ENCODE measurements at places on chromosomes 5 and 9. TPM values are rescaled to one million over a fixed set of nuclear protein-coding genes. Genes with fewer than 3 reads are reported as not detected.

DNA sequence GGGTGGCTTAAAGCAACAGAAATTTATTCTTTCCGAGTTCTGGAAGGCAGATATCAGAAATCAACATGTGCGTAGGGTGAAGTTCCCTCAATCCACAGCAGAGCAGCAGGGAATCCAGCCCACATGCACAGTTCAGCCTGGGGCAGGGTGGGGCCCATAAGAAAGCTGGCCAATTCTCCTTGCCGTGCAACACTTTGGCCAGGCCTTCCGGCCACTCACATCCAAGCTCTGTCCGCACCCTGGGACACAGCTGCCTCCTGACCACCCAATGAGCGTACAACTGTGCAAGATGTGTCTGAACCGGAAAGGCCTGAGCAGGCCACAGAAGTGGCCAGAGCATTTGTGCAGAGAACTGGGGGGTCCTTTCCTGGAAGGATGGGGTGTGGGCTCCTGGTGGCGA lies 274.9 kb downstream of the GADD45G start:
- DNase-seq, result no peak

DNA sequence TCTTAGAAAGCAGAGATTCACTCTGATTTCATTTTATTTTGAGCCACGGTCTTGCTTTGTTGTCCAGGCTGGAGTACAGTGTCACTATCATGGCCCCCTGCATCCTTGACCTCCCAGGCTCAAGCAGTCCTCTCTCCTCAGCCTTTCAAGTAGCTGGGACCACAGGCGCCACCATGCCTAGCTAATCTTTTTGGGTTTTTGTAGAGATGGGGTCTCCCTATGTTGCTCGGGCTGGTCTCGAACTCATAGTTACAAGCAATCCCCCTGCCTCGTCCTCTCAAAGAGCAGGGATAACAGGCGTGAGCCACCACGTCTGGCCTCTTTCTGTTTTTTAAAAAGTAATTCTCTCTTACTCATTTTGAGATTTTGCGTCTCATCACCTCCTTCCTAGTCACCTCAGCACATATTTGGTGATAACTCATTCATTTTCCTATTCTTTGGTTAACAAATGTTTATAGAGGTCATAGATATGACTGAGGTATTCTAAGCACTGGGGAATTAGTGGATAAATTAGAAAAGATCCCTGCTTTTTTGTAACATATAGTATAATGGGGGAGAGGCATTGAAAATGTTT lies 10.8 kb upstream of the DCP2 start:
- DNase-seq, result no peak

DNA sequence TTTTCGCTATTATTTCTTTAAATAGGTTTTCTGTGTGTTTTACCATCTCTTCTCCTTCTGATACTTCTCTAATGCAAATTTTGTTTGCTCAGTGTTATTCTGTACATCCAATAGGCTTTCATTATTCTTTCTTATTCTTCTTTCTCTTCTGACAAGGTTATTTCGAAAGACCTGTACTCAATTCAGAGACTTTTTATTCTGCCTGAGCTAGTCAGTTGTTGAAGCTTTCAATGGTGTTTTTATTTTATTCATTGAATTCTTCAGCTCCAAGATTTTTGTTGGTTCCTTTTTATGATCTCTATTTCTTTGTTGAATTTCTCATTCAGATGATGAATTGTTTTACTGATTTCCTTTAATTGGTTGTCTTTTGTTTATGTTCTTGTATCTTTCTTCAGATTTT lies 706.2 kb downstream of the NR2F1-AS1 start:
- DNase-seq, result no peak

DNA sequence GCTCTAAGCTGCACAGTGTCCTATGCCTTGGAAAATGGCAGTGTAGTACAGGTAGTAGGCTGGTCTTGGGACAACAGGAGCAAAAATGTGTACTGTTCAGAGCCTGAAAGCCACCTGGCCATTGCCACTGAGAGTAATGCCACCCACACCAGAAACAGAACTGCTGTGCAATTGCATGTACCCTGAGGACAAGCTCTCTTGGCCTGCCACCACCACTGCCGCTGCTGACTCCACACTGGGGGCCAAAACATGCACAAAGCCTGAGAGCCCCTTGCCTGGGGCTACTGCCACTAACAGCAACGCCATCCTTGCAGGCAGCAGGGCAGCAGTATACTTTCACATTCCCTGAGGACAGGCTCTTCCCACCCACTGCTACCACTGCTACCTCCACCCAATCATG lies 251.9 kb upstream of the CDH12 start:
- no peak for DNase-seq

GOLM1 gene
- total RNA-seq, result 0.20 TPM

DNA sequence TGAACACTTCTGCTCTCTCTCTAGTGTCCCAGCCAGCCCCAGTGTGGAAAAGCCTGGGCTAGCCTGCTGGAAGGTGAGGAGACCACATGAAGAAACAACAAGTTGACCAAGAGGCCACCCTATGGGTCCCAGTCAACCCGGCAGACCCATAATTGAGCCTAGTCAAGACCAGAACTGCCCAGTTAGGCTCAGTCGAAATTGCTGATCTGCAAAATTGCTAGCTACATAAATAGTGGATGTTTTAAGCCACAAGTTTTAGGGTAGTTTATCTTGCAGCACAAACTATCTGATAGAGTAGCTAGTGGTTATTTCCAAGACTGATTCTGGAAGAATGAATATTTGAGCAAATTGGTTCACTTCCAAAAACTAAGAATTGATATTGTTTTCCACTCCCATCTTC lies 82.3 kb upstream of the CCDC112 start:
- DNase-seq, result no peak

DNA sequence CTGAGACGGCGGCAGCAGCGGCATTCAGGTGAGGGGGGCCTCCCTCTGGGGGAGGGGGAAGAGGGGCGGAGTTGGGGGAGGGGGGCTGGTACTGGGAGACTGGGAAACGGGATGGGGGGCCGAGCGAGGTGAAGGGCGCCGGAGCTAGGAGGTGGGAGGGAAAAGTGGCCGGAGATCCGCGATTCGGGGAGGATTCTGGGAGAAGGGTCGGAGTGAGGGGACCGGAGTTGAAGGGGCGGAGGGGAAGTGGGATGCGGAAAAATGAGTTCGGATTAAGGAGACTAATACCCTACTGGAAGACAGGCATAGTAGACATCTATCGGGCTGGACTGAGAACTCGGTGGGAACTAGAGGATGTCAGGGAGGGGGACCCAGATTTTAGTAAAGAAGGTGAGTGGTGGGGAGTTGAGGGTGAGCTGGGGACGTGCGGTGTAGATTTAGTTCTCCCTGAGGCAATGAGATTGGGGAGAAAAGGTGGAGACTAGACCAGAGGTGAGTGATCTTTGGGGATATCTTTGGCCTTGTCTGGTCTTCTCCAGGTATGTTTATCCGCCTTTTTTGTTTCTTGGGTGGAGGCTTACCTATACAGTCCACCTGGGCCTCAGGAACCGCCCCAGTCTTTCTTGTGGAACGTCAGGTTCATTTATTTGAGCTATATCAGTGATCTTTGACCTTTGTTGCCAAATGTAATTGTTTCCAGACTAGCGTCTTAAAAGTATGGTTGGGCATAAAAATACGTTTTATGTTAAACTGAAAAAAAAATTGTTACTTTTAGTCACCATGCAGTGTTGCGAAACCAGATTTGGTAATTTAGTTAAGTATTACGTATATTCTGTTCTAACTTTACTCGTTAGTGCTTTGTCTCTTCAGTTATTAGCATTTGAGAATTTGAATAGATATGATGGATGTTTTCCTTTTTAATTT lies 632 bp downstream of the UBAP1 start:
- DNase-seq, result no peak

DNA sequence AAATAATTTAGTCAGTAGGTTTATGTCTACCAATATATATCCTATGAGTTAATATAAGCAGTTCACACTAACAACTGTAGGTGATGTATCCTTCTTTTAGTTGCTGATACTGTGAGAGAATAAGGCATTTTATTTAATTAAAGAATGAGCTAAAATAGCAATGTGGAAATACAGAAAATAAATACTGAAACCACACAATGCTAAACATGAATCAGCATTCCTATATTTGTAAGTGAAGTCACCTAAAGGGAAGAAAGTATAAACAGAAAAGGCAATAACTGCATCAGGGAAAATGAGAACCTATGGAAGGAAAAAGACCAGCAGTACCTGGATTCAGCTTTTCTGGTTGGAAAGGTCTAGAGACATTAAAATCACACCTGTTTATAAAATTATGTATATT lies 336.0 kb downstream of the PDE4D start:
- DNase-seq, result no peak

DNA sequence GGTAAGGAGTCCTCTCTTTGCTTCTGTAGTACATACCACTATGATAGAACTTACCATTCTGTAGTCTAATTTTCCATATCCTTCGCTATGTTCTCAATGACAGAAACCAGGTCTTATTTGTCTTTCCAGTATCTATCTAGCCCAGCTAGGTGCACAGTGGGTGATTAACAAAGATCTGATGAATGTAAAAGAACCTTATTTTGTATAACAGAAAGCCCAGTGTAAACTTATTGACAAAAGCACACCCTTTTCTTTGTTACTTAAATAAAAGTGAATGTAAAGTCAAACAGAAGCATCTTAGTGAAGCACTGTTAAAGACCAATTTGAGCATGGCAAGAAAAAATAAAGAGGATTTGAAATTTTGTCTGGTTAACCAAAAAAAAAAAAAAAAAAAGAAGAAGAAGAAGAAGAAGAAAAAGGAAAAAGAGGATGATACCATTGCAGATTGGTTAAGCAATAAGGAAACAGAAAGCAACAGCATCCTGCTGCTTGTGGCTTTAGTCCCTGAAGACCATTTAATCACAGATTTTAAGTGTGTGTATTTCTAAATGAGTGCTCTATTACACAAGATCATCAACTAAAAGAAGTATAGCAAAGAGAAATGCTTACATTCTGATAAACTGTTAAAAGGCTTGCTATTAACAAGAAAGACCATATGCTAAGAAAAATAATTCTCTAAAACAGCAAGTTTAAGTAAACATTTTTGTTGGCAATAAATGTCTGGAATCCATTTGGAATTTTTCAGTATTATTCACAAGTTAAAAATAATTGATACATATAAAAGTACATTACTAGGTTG lies 21.2 kb downstream of the MEGF9 start:
- no peak for DNase-seq

GRCh38 chr9:20996809-20997208 lies 34.6 kb downstream of the HACD4 start:
- DNase-seq, result no peak

SAXO1 gene
- total RNA-seq, result not detected

ACER2 gene
- total RNA-seq, result 3.4 TPM

DNA sequence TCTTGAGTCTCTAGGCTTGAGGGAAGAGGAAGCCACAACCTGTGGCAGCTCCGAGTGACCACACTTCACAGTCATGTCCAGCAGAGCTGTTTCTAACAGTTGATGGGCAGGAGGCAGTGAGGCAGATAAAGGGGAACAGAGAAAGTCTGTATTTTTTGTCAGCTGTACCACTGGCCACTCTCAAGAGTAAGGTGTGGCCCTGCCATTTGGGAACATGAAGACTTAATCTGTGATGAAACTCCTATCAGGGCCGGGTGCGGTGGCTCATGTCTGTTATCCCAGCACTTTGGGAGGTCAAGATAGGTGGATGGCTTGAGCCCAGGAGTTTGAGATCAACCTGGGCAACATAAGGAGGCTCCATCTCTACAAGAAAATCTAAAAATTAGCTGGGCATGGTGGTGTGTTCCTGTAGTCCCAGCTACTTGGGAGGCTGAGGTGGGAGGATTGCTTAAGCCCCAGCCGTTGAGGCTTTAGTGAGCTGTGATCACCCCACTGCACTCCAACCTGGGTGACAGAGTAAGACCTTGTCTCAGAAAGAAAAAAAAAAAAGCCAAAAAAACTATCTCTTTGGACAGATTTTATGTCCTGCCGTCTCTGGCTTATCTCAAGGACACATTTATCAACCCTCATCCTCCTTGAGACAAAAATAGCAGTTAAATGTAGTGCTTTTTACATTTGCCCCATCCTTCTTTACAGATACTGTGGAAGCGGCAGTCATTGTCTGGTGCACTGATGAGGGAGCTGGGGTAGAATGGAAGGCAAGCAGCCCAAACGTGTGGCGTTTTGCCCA lies 11.9 kb upstream of the COL15A1 start:
- no peak for DNase-seq

GRCh38 chr5:137583129-137583528 lies 84.0 kb upstream of the SPOCK1 start:
- DNase-seq, result no peak

DNA sequence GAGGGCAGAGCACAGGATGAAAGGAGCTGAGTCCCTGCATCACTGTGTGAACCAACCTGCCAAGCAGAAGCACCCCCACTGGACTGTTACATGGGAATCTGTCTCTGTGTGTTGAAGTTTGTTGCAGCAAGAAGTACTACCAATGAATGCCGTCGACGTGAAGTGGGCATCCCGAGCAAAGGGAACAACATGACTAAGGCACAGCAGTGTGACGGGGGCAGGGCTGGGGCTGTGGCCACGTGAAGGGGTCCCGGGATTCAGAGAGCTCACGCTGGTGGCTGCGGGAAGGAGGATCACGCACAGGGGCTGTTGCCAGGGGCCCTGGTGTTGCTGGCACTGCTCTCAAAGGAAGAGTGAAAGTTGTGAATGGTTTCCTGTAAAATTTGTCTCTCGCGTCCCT lies 27.5 kb upstream of the GABBR2 start:
- DNase-seq, result no peak

- DNase-seq, result no peak
These were observed 842 bp upstream of the ANGPTL2 start for GRCh38 chr9:127123064-127123890.

- no peak for DNase-seq
These were observed 14.0 kb upstream of the TCF7 start for GRCh38 chr5:134100283-134101091.

DNA sequence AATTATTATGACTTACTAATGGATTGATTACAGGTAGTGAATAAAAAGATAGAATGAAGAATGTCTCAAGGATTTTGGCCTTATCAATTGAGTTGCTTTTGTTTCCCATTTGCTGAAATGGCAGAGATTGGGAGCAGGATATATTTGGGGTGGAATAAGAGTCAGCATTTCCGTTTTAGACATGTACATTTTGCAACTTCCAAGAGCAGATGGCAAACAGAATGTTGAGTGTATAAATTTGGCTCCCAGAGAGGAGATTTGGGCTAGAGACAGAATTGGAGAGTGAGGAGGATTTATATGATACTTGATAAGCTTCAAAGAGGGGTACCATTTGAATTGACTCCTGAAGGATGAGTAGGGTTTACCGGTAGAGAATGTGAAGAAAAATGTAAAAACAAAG lies 437.9 kb upstream of the PAPPA start:
- no peak for DNase-seq

ENG gene
- 0.02 TPM for total RNA-seq

Measured in HepG2 (cell line).